ENCODE measurements at places on chromosomes 6 and 20.

DNA sequence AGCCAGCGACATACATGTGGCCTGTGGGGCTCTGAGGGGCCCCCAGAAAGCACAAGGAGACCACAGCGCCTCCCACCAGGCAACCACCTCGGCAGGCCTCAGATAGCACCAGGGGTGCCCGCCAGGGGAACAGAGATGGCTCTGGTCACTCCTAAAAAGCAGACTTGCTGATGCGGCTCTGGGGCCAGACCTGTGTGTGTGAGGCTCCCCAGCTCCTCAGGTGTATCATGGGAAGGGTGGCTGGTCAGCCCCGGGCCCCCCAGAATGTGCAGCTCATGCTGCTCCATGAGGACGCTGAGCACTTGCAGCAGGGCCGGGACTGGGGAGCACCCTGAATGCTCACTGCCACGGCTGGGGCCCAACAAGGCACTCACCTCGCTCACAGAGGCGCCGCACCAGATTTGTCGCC is 60.2 kb downstream of the PYGB start:
- H3K36me3 ChIP-seq = peaks cover 11% of the 10 kb centered on the region
- peaks cover 27% of the 10 kb centered on the region for H3K4me1 ChIP-seq
- no peak overlapping the region for H3K4me3 ChIP-seq
- H3K27ac ChIP-seq = no peak overlapping the region
- H3K27me3 ChIP-seq = no peaks in the 10 kb centered on the region

DNA sequence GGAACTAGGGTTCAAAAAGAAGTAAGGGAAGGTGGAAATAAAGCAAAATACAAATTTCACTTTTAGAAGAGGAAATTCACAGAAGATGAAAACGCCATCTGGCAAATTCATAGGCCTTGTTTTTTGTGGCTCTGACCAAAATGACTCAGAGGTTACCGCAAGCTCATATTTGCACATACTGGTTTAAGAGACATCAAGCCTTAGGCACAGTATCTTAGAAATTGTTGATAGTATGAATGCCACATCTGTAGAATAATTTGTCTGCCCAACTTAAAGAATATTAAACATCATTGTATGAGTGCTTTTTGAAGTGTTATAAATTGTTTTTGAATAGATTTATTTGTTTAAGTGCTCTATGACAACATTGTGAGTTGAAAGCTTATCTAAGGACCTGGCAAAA is 10.6 kb downstream of the TAAR1 start:
- H3K27me3 ChIP-seq = no peaks in the 10 kb centered on the region
- H3K4me3 ChIP-seq = no peak overlapping the region
- no peak for DNase-seq
- no peak overlapping the region for H3K27ac ChIP-seq
- no peaks in the 10 kb centered on the region for H3K36me3 ChIP-seq
- no peaks in the 10 kb centered on the region for H3K4me1 ChIP-seq

DNA sequence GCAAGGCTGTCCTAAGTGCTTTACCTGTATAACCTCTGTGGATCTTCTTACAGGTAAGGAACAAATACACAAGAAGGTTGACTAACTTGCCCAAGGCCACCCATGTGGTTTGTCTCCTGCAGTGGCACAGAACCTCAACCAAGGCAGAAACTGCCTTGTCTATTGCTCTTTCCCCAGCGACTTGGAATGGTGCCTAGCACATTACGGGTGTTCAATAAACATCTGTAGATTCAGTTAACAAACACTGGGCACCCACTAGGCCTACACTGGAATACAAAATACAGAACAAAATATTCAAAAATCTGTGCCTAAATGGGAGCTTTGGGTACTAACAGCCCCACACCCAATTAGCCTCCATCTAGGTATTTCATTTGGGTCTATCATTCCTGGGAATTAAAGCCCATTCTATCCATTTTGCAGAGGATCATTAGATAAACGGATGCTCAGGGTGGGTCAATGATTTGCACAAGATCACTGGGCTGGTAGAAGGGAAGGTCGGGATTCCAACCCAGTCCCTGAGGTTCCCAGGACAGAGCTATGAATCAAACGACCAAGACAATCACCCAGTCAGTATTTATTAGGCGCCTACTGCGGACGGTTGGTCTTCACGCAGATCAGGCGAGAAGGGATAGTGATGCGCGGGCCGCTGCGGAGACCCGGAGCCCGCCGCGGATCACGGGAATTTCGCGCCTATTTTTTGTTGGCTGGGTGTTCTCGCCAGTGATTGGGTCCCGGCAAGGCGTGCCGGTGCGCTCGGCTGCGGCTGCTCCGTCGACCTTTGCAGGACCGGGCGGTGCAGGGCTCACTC is at the start of gene STK35:
STK35 (plus strand) TSS at position 771 of the 808 bp plus-strand sequence. CDS start 55 bp downstream, outside the sequence.
- DNase-seq = no peak
- H3K27ac ChIP-seq = peak within 1 kb of the TSS; percentile 98
- no peaks in the 10 kb centered on the region for H3K36me3 ChIP-seq
- H3K4me1 ChIP-seq = peaks cover 39% of the 10 kb centered on the region
- no peaks in the 10 kb centered on the region for H3K27me3 ChIP-seq
- H3K4me3 ChIP-seq = peak within 1 kb of the TSS; percentile 90

GRCh38 chr20:44412402-44413144 is 57.1 kb downstream of the HNF4A start:
- no peaks in the 10 kb centered on the region for H3K36me3 ChIP-seq
- no peak for DNase-seq
- no peaks in the 10 kb centered on the region for H3K4me1 ChIP-seq
- no peaks in the 10 kb centered on the region for H3K27me3 ChIP-seq
- no peak overlapping the region for H3K4me3 ChIP-seq
- H3K27ac ChIP-seq = no peak overlapping the region

DNA sequence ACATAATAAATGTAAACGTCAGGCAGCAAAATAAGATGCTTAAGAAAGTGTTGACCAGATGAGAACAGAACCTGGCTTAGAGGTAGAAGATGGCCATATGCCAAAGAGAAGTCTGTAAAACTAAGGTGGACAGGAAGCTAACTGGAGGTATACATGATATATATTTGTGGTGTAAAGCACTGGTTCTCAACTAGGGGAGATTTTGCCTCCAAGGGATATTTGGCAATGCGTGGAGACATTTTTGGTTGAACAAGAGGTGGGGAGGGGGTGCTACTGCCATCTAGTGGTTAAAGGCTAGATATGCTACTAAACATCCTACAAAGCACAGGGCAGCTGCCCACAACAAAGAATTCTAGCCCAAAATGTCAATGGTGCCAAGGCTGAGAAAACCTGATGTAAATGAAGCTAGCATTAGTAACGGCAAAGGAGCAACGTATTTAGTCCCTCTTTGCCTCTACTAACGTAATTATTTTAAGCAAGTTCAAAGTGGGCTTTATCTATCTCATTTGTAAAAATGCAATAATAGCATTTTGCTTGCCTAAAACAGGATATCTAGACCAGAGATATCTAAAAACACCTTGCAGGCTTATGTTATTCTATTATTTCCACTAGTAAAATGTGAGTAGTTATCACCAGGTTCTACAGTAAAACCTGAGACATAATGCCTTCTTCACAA is 182.6 kb downstream of the RNGTT start:
- no peak overlapping the region for H3K27ac ChIP-seq
- H3K36me3 ChIP-seq = no peaks in the 10 kb centered on the region
- no peaks in the 10 kb centered on the region for H3K4me1 ChIP-seq
- no peaks in the 10 kb centered on the region for H3K27me3 ChIP-seq

DNA sequence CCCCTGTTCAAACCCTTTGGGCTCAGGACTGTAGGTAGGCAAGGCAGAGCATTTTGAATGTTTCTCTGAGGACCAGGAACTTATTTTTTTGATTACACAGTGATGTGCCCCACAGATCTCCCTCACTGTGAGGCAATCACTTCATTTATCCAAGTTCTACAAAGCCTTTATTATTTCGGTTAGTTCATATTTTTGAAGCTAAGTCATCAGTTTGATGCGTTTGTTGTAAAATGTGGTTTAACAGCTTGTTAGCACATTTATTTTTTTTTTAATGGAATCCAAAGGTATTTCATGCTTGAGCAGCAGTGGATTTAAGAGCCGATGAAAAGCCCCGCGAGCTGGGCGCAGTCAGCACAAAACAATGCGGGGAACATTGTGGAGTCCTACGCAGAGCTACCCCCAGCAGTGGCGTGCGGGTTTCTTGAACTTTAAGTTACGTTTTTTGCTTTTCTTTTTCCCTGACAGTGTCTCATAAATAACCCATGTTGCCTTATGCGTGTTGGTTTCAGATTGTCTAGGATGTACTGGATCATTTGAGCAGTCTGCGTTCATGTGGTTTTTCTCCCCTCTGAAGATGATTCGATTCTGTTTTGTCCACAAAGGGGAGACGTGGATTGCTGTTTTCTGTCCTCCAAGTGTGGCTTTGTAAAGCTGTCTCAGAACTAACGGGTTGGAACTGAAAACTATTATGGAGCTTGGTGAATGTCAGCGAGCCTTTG is 233.6 kb upstream of the BMP2 start:
- H3K36me3 ChIP-seq = no peaks in the 10 kb centered on the region
- H3K4me3 ChIP-seq = peak overlapping the region; percentile 27
- no peaks in the 10 kb centered on the region for H3K27me3 ChIP-seq
- H3K27ac ChIP-seq = no peak overlapping the region

DNA sequence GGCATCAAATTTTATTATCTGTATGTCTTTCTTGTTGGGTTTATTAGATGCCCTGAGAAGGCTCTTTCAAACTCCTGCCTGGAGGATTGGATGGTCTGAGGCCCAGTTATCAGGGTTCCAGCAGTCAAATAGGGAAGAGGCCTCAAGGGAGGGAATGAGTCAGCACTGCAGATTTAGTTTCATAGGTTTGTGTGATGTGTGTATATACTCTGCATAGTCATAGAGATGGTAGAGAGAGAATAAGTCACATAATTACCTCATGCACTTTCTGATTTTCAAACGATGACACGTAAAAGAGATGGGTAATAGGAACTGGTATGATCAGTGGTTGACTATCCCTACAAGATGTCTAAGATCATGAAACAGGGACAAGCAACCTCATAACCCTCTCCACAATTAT is 82.1 kb downstream of the ADAT2 start:
- no peak overlapping the region for H3K4me3 ChIP-seq
- H3K36me3 ChIP-seq = no peaks in the 10 kb centered on the region
- no peaks in the 10 kb centered on the region for H3K27me3 ChIP-seq

GRCh38 chr20:433300-433975 is 25.3 kb downstream of the RBCK1 start:
- H3K27me3 ChIP-seq = no peaks in the 10 kb centered on the region
- no peak overlapping the region for H3K27ac ChIP-seq
- H3K36me3 ChIP-seq = no peaks in the 10 kb centered on the region

GRCh38 chr20:2576317-2576727 is 39.9 kb downstream of the TMC2 start:
- no peak overlapping the region for H3K4me3 ChIP-seq
- no peaks in the 10 kb centered on the region for H3K4me1 ChIP-seq
- no peak overlapping the region for H3K27ac ChIP-seq
- DNase-seq = no peak
- H3K36me3 ChIP-seq = no peaks in the 10 kb centered on the region
- H3K27me3 ChIP-seq = no peaks in the 10 kb centered on the region

DNA sequence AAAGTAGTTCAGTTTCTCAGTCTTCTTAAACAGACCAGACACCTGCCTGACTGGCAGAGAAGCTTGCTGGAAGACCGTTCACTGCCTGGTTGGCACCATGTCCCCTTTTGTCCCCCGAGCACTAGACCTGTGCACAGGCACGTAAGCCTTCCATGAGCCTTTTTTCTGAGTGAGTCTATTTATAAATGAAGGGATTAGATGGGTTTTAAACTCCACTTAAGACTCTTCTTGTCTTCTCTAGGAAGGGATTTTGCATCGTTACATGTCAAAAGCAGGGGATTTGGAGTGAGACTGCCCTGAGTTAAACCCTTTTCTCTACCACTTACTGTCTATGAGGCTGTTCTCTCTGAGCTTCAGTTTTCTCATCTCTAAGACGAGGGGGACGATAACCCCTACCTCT is 37.6 kb downstream of the STK35 start:
- no peak overlapping the region for H3K4me3 ChIP-seq
- no peaks in the 10 kb centered on the region for H3K36me3 ChIP-seq
- no peaks in the 10 kb centered on the region for H3K27me3 ChIP-seq
- H3K27ac ChIP-seq = no peak overlapping the region
- no peak for DNase-seq
- H3K4me1 ChIP-seq = peaks cover 45% of the 10 kb centered on the region

- H3K27me3 ChIP-seq = no peaks in the 10 kb centered on the region
- no peaks in the 10 kb centered on the region for H3K4me1 ChIP-seq
- H3K36me3 ChIP-seq = no peaks in the 10 kb centered on the region
- DNase-seq = no peak
- H3K4me3 ChIP-seq = no peak overlapping the region
- H3K27ac ChIP-seq = no peak overlapping the region
These were observed 30.8 kb upstream of the SMLR1 start for GRCh38 chr6:130796313-130796905.

DNA sequence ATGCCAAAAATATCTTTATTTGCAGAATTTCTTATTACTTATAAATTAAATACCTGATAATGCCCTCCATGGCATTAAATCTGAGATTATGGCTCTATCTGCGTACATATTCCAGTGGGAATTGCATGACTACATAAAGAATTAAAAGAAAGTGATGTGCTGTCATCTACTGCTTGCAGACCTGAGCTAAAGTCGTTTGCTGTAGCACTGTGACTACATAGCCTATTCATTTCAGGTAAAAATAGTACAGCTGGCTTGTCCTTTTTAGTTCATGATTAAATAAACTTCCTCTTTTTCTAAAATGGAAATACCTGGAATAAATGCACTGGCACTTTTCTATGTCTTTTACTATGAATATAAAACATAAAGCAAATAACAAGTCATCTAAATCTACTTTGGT is 78.1 kb downstream of the CGA start:
- H3K36me3 ChIP-seq = no peaks in the 10 kb centered on the region
- no peak overlapping the region for H3K27ac ChIP-seq
- no peaks in the 10 kb centered on the region for H3K27me3 ChIP-seq
- DNase-seq = no peak

DNA sequence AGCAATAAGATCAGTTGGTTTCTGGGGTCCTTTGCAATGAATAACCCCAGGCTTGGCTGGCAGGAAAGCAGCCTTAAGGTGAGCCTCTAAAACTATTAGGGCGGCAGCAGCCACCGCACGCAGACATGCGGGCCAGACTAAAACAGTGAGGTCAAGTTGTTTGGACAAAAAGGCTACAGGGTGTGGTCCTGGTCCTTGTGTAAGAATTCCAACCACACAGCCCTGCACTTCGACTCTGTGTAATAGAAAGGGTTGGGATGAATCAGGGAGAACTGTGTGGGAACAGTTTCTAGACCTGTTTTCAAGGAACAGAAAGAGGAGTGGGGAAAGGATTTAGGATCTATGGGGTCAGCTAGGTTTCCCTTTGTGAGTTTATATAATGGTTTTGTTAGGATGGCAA is 237.6 kb downstream of the SMOC2 start:
- H3K4me3 ChIP-seq = no peak overlapping the region
- no peak overlapping the region for H3K27ac ChIP-seq
- no peaks in the 10 kb centered on the region for H3K36me3 ChIP-seq
- DNase-seq = no peak

Measured in vagina (tissue), 2 donors.